Dorsolateral prefrontal cortex (tissue), 122 donors: ENCODE measurements at places on chromosomes 5 and 9.

DNA sequence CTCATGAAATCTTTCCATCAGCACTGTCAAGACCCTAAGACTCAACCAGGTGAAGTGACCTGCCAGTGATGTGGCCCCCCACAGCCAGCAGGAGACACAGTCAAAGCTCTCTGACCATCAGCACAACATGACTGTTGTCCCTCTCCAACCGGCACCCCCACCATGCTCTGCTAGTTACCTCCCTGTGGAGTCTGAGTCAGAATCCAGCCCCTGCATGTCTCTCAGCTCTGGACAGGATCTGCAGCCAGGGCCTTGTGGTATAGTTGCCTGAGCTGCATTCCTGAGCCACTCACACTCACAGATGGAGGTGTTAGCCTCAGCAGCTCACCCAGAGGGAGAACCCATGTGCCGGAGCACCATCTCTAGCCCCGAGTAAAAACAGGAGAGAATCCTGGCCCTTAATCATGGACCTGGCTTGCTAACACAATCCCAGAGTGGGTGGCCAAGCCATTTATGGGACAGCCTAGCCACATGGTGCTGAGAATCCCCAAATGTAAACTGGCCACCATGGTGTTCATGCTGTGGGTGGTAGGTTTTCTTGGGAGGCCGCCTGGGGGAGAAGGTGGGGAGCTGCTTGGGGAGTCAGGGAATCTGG is 237.8 kb downstream of the PAPPA start:
- no peak for DNase-seq

DNA sequence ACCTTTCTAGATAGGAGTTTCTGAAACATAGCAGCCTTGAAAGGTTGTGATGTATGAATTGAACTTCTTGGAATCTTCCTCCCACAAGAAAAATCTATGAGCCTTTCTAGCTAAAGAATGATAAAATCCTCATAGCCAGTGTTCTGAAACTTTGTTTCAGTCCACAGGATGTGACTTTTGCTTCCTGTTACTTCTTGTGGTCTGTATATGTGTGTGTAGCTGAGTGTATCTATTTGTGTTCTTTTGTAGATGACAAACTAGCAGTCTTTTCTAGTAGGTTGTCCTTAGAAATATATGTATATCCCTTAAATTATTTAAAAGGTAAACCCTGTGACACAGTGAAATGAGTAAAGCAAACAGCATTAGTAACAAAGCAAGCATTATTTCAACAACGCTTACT is 188.8 kb downstream of the MRPS30 start:
- no peak for DNase-seq

GRCh38 chr9:77872177-77872576 is 159.4 kb downstream of the GNAQ start:
- DNase-seq, result no peak

- DNase-seq, result no peak
Measured at GRCh38 chr5:135218486-135218755, 180.6 kb downstream of the MACROH2A1 start.

- DNase-seq, result no peak
Measured at GRCh38 chr5:81971111-81971711, 612 bp upstream of the ATG10 start.

DNA sequence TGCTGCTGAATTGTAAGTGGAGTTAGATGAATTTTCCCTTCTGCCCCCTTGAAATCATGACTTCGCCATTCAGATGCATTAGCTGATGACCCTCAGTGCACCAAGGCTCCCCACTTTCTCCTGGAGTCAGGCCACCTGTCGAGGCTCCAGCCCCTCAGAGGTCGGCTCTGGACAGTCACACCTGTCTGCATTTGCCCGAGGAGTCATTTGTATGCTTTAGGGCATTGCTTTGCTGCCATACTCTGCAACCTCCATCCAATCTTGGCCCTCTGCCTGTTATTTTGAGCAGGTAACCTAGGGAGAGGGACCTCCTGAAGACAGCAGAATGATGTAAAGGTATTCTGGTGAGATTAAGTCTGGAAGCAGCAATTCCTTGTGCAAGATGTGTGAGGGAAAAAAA is 144.8 kb downstream of the MACROH2A1 start:
- DNase-seq, result no peak

DNA sequence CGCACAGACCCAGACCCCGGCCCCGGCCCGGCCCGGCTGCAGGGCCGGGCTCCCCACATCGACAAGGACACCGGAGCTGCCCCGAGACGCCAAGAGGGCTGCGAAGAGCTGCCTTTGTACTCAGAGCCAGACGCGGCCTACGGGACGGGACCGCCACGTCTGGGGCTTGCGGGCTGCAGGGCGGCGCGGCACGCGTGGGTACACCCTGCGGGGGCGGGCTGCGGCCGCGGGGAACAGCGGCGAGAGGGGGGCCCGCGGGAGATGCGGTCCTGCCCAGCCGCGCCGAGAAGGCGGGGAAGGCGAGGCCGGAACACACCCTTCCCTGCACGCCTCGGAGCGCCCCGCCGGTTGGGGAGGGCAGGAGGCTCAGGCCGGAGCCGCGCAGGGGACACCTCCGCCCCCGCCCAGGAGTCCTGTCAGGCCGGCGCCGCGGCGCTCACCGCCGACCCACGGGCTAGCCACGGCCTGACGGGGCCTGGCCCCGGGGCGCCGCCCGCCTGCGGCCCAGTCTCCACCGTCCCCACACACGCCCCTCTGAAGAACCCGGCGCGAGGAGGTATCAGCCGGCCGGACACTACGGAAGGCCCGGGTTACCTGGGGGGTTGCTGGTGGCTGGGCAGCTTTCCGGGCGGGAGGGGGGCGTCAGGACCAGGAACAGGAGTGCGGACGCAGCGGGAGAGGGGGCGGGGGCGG is 478 bp downstream of the RAB14 start:
- DNase-seq, result no peak

DNA sequence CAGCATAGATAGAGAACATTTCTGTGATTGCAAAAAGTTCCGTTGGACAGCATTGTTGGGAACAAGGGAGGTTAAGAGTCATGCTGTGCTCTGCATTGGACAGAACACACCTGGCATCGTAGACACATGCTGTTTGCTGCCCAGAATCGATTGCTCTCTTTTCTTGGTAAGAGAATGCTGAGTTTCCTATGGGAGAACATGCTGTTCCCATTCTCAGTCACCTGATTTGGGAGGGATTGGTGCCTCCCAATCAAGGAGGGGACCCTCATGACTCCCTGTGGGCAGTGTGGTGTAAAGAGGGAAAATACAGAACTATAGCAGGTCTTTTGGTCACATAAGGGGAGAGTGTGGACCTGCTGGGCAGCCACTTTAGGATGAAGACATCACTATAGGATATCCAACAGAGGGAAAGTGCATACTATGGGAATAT is 555.4 kb upstream of the CLINT1 start:
- DNase-seq, result no peak

- DNase-seq, result no peak
Measured at GRCh38 chr5:117691081-117691870, 1116.7 kb upstream of the SEMA6A start.

GRCh38 chr5:153784277-153784676 is 254.4 kb downstream of the FAM114A2 start:
- no peak for DNase-seq

DNA sequence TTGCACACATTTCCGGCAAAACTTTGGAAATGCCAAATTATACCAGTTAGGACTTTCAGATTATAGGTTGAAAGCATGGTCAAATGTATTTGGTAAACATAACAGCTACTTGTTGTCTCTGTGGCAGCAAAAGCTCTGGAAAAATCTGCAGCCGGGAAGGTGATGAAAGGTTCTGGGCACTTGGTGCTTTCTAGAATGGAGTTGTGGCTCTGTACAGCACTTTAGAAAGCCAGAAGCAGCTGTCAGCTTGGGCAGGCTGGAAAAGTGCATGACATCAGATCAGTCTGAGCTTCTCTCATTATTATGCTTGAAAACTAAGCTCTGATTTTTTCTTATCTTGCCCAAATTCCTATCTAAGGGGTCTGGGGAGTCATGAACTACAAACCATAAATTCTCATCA is 118.6 kb upstream of the MAST4 start:
- DNase-seq, result no peak
